ENCODE measurements at places on chromosomes 12 and 14. TPM values are rescaled to one million over a fixed set of nuclear protein-coding genes. Genes with fewer than 3 reads are reported as not detected.

DNA sequence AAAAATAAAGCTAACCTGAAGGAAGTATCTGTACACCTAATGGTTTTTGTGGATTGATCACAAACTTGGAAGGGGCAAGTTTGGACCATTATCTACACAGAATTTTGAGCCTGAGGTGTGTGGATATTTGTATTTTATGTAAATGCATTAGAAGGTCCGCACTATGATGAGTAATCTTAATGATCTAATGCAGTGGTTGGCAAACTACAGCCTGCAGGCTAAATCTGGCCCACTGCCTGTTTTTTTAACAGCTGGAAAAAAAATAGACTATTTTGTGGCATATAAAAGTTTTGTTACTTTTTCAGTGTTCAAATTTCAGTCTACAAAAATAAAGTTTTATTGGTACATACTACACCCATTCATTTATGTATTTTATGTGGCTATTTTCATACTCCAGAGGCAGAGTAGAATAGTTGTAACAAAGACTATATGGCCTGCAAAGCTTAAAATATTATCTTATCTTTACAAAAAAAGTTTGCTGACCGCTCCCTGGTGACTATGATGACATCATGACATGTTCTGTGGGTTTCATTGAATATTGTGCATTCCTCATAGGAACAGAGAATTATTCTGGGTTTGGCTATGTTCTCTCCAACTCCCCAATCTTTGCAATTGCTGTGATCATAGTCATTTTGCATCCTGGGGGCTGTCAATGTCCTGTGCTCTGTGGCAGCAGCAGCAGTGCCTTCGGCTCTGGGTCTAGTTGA lies 962.6 kb upstream of the FBXO33 start:
- no peak for DNase-seq

- no peak for DNase-seq
Observed at GRCh38 chr14:55277972-55278740, 6.9 kb downstream of the FBXO34 start.

The SLC16A7 gene
- total RNA-seq = 129 TPM

The GUCY2C gene
- not detected for total RNA-seq
